Effector memory CD4-positive, alpha-beta T cell (primary cell): ENCODE measurements at places on chromosomes 3 and 15.

DNA sequence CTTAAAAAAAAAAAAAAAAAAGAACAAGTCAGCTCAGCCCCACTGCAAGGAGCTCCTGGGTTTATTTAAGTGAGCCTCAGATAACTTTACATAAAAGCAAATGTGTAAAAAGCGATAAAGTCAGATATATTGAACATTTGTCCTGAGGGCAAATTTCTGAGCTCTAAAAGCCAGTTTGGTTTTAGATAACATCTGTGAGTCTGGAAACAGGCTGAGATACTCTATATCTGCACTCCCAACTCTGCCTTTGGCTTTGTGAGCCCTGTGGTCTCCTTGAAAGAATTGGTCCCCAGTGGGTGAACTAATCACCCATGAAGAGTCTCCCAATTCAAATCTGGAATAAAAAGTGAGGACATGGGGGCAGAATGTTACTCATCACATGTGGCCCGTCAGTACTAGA is 104.6 kb downstream of the APBA2 start:
- no peak for DNase-seq
- H3K27me3 ChIP-seq = no peaks in the 10 kb centered on the region
- no peaks in the 10 kb centered on the region for H3K36me3 ChIP-seq
- no peak overlapping the region for H3K27ac ChIP-seq
- H3K4me1 ChIP-seq = no peaks in the 10 kb centered on the region

- no peaks in the 10 kb centered on the region for H3K36me3 ChIP-seq
- DNase-seq = no peak
- no peaks in the 10 kb centered on the region for H3K27me3 ChIP-seq
- H3K4me1 ChIP-seq = no peaks in the 10 kb centered on the region
- no peak overlapping the region for H3K27ac ChIP-seq
Measured at GRCh38 chr3:101842935-101843330, 6.4 kb upstream of the NFKBIZ start.

DNA sequence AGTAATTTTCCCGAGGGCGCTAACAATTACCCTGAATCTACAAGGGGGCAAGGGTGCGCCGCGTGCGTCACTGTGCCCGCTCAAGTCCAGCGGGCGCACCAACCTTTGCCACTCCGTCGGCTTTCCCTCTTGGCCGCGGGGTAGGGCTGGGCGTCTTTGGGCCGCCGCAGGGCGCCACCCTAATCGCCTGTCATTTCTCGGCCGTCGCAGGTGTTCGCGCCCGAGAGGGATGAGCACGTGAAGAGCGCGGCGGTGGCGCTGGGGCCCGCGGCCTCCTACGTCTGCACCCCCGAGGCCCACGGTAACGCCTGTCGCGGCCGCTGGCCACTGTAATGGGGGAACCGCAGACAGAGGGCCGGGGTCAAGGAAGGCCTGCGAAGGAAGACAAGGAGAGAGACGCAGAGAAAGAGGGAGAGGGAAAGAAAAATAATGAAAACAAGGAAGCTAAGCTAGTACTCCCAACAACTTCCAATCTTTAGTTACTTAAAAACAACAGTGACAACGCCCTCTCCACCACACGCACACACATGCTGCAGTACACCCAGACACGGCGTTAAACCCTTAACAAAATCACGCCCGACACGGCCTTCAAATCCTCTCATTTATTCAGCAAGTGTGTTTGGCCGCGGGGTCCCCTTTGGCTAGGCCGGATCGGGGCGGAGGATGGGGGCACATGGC is 3.8 kb downstream of the SKOR1 start:
- peak overlapping the region; percentile 3 for H3K4me3 ChIP-seq
- no peaks in the 10 kb centered on the region for H3K36me3 ChIP-seq
- H3K27me3 ChIP-seq = peaks cover 92% of the 10 kb centered on the region
- H3K27ac ChIP-seq = no peak overlapping the region

GRCh38 chr3:154778057-154778456 is 302.1 kb upstream of the MME start:
- no peaks in the 10 kb centered on the region for H3K27me3 ChIP-seq
- H3K4me3 ChIP-seq = no peak overlapping the region
- H3K4me1 ChIP-seq = no peaks in the 10 kb centered on the region
- no peak overlapping the region for H3K27ac ChIP-seq
- DNase-seq = no peak

DNA sequence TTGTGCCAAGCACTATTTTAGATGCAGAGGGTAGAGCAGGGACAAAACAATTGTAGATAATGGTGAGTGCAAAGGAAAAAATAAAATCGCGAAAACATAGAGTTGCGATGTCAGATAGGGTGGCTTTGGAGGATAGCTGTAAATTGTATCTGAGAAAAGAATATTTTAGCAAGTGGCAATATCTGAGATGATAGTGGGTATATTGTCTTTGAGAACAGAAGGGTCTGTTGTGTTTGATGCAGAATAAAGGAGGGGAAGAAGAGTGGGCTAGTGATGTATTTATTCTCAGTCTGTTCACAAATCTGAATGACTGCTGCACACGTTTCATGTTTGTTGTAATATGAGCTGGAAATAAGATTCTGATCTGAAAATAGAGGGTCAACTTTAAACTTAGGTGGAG is 396.8 kb downstream of the CADM2 start:
- no peaks in the 10 kb centered on the region for H3K4me1 ChIP-seq
- no peak for DNase-seq
- H3K27ac ChIP-seq = no peak overlapping the region
- no peaks in the 10 kb centered on the region for H3K27me3 ChIP-seq

- H3K4me3 ChIP-seq = no peak overlapping the region
- no peak overlapping the region for H3K27ac ChIP-seq
- H3K36me3 ChIP-seq = peaks cover 44% of the 10 kb centered on the region
- no peaks in the 10 kb centered on the region for H3K4me1 ChIP-seq
- DNase-seq = no peak
- H3K27me3 ChIP-seq = no peaks in the 10 kb centered on the region
Measured at GRCh38 chr3:171135549-171135948, 109.0 kb upstream of the SLC2A2 start.

DNA sequence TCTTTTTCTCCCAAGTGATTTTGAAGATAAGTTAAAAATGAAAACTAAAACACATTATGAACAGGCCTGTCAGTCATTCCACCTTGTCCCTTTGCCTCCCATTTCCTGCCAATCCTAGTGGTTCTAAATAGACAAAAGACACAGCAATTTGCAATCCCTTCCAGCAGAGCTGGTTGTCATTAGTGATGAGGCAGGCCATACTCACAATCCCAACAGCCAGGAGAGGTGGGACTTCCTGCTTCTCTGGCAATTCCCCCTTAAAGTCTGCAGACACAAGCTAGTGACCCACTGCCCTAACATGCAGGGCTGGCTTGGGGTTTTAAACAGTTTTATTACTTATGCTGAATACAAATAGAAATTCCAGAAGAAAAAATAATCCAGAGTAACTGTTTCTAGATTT is 38.4 kb upstream of the RBP1 start:
- no peak for DNase-seq
- H3K4me1 ChIP-seq = no peaks in the 10 kb centered on the region

DNA sequence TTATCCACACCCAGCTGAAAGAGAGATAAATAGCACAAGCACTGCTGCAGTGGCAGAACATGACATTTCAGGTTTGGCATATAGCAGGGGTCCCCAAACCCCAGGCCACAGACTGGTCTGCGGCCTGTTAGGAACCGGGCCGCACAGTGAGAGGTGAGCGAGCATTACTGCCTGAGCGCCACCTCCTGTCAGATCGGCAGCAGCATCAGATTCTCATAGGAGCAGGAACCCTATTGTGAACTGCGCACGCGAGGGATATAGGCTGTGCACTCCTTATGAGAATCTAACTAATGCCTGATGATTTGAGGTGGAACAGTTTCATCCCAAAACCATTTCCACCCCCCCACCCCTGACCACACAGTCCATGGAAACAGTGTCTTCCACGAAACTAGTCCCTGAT is 54.6 kb downstream of the CCR4 start:
- H3K4me3 ChIP-seq = no peak overlapping the region
- no peak overlapping the region for H3K27ac ChIP-seq
- no peaks in the 10 kb centered on the region for H3K36me3 ChIP-seq
- no peaks in the 10 kb centered on the region for H3K27me3 ChIP-seq

GRCh38 chr3:11637901-11638458 is 5.7 kb downstream of the VGLL4 start:
- H3K27ac ChIP-seq = no peak overlapping the region
- no peaks in the 10 kb centered on the region for H3K27me3 ChIP-seq
- H3K4me1 ChIP-seq = peaks cover 9% of the 10 kb centered on the region

GRCh38 chr3:38251197-38251596 is 14.4 kb upstream of the SLC22A13 start:
- no peaks in the 10 kb centered on the region for H3K27me3 ChIP-seq
- no peak overlapping the region for H3K4me3 ChIP-seq
- no peak for DNase-seq
- H3K36me3 ChIP-seq = peaks cover 62% of the 10 kb centered on the region

- H3K27me3 ChIP-seq = no peaks in the 10 kb centered on the region
- no peak for DNase-seq
- H3K27ac ChIP-seq = no peak overlapping the region
- no peaks in the 10 kb centered on the region for H3K36me3 ChIP-seq
- no peak overlapping the region for H3K4me3 ChIP-seq
Measured at GRCh38 chr15:62547584-62547983, 382.5 kb upstream of the C2CD4B start.

- H3K27ac ChIP-seq = no peak overlapping the region
- H3K4me1 ChIP-seq = no peaks in the 10 kb centered on the region
- no peaks in the 10 kb centered on the region for H3K27me3 ChIP-seq
- H3K36me3 ChIP-seq = no peaks in the 10 kb centered on the region
- H3K4me3 ChIP-seq = no peak overlapping the region
- DNase-seq = no peak
Measured at GRCh38 chr3:25259871-25260270, 168.2 kb upstream of the RARB start.

GRCh38 chr15:50380089-50380488 is 25.1 kb upstream of the GABPB1 start:
- DNase-seq = no peak
- H3K27ac ChIP-seq = no peak overlapping the region
- H3K4me1 ChIP-seq = no peaks in the 10 kb centered on the region
- no peak overlapping the region for H3K4me3 ChIP-seq

GRCh38 chr3:70740872-70741271 is 428.4 kb upstream of the MDFIC2 start:
- DNase-seq = no peak
- no peaks in the 10 kb centered on the region for H3K4me1 ChIP-seq
- no peak overlapping the region for H3K4me3 ChIP-seq
- H3K27ac ChIP-seq = no peak overlapping the region
- H3K36me3 ChIP-seq = no peaks in the 10 kb centered on the region
- H3K27me3 ChIP-seq = no peaks in the 10 kb centered on the region

GRCh38 chr3:101677436-101678286 is 729 bp upstream of the ZBTB11 start:
- peak overlapping the region; percentile 100 for H3K4me3 ChIP-seq
- H3K27ac ChIP-seq = peak overlapping the region; percentile 99
- no peaks in the 10 kb centered on the region for H3K27me3 ChIP-seq
- H3K36me3 ChIP-seq = peaks cover 25% of the 10 kb centered on the region
- no peak for DNase-seq

- DNase-seq = no peak
- H3K27ac ChIP-seq = no peak overlapping the region
- no peaks in the 10 kb centered on the region for H3K27me3 ChIP-seq
- H3K4me3 ChIP-seq = no peak overlapping the region
Measured at GRCh38 chr3:39088889-39089288, 18.5 kb downstream of the GORASP1 start.

- no peak overlapping the region for H3K4me3 ChIP-seq
- H3K27ac ChIP-seq = no peak overlapping the region
- no peaks in the 10 kb centered on the region for H3K36me3 ChIP-seq
- H3K27me3 ChIP-seq = no peaks in the 10 kb centered on the region
Measured at GRCh38 chr3:23637339-23637738, 168.4 kb upstream of the UBE2E1 start.

GRCh38 chr15:67944010-67944641 is 104.3 kb upstream of the RNU6-1 start:
- H3K27ac ChIP-seq = no peak overlapping the region
- H3K27me3 ChIP-seq = no peaks in the 10 kb centered on the region

DNA sequence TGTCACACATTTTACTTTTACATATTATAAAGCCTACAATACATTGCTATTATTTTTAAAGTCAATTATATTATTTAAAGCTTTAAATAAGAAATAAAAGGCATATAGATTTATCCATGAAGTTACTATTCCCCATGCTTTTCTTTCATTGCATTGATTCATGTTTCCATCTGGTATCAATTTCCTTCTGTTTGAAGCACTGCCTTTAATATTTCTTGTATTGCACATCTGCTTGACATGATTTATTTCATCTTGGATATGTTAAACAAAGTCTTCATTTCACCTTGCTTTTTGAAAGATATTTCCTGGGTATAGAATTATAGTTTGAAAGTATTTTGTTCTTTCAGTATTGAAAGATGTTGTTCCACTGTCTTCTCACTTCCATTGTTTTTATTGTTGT is 174.3 kb upstream of the MBNL1 start:
- no peak for DNase-seq
- H3K4me1 ChIP-seq = no peaks in the 10 kb centered on the region
- no peaks in the 10 kb centered on the region for H3K36me3 ChIP-seq
- no peak overlapping the region for H3K4me3 ChIP-seq
- H3K27me3 ChIP-seq = no peaks in the 10 kb centered on the region

DNA sequence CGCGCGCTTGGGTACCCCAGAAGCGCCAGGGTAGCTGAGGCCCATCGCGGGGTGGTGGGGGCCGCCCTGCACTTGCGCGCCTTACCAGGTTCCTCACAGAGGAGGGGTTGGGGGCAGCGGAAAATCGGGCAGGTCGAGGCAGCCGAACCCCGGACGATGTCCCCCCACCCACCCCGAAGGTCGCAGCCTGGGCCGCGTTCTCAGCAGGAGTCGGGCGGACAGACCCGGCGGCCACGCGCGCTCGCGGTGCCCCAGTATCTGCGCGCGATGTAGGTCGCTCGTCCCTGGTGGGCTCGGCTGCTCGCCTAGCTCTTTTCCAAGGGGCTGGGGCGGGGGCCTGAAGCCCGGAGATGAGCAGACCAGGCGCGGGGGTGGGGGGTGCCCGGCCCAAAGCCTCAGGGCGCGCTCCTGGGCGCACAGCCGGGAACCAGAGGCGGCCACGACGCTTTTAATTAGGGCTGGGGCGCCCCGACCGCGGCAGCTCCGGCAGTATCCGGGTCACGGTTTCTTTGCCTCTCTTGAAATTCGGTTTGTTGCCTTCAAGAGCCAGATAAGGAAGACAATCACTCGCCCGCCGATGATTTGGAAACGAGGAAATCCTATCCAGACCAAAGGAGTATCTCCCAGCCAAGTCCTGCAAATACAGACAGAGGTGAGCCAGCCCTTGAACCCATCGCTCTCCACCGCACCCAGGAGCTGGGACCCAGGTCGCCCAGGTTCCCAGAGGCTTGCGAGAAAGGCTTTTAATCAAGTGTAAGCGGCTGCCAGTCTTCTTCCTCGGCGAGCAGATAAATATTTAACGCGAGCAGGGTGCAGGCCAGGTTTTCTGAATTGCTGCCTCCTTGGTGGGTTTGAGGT is 4.6 kb downstream of the SKOR1 start:
- DNase-seq = no peak
- no peaks in the 10 kb centered on the region for H3K36me3 ChIP-seq
- H3K27me3 ChIP-seq = peaks cover 91% of the 10 kb centered on the region
- H3K27ac ChIP-seq = no peak overlapping the region
- peaks cover 71% of the 10 kb centered on the region for H3K4me1 ChIP-seq

GRCh38 chr3:171328419-171329082 is 131.7 kb downstream of the TNIK start:
- no peak overlapping the region for H3K4me3 ChIP-seq
- no peaks in the 10 kb centered on the region for H3K27me3 ChIP-seq
- no peak overlapping the region for H3K27ac ChIP-seq
- peaks cover 17% of the 10 kb centered on the region for H3K4me1 ChIP-seq

GRCh38 chr15:61946778-61947177 is 113.5 kb downstream of the VPS13C start:
- no peaks in the 10 kb centered on the region for H3K4me1 ChIP-seq
- H3K36me3 ChIP-seq = peaks cover 41% of the 10 kb centered on the region
- no peak overlapping the region for H3K4me3 ChIP-seq
- no peaks in the 10 kb centered on the region for H3K27me3 ChIP-seq
- no peak for DNase-seq
